Activated CD8-positive, alpha-beta T cell treated with anti-CD3 and anti-CD28 coated beads, Interleukin-2, amount 10 ng/mL, durations not matched to agents 7 days and 5 days (primary cell): ENCODE measurements at places on chromosomes 6 and 20.

DNA sequence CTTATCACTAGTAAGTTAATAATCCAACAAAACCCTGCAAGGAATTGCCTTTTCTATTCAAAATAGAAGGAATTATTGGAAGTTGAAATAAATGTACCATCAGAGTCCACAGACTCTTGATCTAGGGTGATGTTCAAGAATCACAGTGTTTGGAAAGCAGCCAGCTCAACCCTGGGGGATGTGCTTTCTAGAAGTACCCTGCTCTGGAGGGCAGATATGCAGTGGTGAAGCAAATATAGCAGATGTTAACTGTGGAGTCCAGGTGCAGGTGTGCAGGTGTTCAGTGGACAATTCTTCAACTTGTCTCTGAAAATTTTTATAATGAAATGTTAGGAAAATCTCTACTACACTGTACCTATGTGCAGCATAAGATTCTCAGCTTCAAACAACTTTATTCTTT, 9.1 kb upstream of the INSM1 start:
- no peak for DNase-seq

- DNase-seq = no peak
These were observed 269.1 kb downstream of the PHF3 start for GRCh38 chr6:63904650-63905248.

- peak; percentile 29 for DNase-seq
These were observed 44.5 kb upstream of the OSTM1 start for GRCh38 chr6:108118810-108119768.

- DNase-seq = no peak
These were observed 16.5 kb upstream of the TGM3 start for GRCh38 chr20:2279253-2279779.

- DNase-seq = no peak
These were observed 151.4 kb downstream of the INSM1 start for GRCh38 chr20:20519269-20519668.

DNA sequence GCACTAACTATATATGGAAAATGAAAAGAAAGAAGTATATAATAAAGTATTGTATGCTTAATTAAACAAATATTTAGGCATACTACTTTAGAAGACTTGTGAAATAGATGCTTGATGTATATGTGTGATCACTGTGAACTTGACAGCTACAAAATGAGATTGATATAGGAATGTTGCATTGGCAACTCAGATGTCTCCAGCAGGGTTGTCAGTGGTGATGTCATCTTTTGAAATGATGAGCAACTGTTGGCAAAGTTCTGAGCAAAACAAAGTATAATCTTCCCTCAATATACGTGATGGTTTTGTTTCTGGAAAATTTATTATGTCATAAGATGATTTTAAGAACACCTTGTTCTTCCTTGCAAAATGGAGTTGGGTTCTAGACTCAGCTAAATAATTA, 133.8 kb downstream of the ARID1B start:
- DNase-seq = no peak

DNA sequence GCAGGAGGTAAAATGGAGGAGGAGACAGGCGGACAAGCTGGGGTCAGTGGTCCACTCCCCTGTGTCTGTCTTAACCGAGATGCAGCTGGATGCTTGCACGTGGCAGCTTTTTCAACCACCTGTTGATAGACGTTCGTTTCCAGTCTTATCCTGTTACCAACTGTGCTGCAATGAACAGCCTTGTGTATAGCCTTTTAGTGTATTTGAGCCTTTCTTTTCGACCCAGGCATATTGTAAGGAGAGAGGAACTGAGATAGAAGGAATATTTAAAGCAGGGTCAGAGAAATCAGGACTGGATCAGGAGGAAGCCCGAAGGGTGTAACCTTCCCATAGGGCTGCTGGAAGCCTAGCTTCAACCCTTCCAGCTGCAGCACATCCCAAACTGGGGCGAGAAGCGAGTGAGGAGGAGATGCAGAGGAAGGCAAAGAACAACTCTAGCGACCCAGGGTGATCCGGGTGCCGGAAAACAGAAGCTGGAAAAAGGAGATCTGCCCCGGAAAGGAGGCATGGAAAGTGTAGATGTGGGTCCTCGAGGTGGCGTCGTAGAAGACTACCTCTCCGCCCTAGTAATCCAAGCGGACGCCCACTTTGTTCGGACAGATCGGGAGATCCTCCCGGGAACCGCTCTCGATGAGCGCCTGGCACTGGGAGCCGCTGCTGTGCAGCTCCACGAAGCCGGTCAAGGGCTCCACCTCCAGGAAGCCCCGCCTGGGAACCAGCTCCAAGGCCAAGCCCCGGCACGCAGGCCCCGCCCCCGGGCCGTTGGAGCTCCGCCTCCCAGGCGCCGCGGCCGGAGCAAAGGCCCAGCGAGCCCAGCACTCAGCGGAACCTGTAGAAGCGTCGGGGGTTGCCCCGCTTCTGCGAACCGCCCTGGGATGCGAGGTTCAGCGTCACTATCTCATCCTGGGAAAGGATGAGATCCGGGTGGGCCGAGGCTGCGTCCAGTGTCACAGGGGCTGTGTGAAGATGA, 11.2 kb downstream of the TRIM31 start:
- peak; percentile 58 for DNase-seq

DNA sequence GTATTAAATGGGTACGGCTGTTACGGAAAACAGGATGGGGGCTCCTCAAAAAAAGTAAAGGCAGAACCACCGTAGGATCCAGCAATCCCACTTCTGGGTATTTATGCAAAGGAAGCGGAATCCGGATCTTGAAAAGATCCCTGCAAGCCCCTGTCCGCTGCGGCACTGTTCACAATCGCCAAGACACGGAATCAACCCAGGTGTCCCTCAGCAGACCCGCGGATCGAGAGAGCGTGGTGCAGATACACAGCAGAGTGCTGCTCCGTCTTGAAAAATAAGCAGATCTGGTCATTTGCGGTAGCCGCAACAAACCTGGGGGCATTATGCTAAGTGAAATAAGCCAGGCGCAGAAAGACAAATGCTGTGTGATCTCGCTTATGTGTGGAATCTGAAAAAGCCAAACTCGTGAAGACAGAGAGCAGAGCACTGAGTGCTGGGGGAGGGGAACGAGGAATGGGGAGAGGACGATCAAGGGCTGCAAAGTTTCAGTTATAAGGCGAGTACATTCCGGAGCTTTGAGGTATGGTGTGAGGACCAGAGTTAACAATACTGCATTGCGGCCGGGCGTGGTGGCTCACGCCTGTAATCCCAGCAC, 41.3 kb downstream of the NTSR1 start:
- no peak for DNase-seq

DNA sequence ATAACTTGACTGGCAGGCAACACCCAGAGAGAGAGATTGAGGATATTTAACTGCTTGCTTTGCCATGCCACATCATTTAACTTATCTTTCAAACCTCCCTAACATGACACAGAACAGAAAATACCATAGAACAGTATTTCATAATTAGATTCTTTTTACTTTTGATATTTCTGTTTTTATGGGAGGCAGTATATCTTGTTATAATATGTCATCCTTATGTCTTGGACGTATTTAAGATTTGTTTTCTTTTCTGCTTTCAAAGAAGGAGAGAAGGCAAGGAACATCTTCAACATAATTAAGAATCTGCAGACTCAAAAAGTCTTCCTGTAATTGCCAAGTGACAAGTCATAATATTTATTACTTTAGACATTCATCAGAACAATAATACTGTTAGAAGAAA, 1283.7 kb downstream of the GRIK2 start:
- no peak for DNase-seq

GRCh38 chr6:26360451-26361416, 4.3 kb upstream of the BTN3A2 start:
- peak; percentile 33 for DNase-seq

- no peak for DNase-seq
These were observed 545.1 kb upstream of the GJE1 start for GRCh38 chr6:141587482-141588266.

- peak; percentile 64 for DNase-seq
These were observed 24.0 kb downstream of the FGD2 start for GRCh38 chr6:37029249-37029971.
